NCI-H526 treated with DMSO at 0.1 percent for 48 hours (cell line): ENCODE measurements at places on chromosomes 4 and X.
A peak's percentile ranks its signal among the peaks of the same experiment; 100 is the strongest.

DNA sequence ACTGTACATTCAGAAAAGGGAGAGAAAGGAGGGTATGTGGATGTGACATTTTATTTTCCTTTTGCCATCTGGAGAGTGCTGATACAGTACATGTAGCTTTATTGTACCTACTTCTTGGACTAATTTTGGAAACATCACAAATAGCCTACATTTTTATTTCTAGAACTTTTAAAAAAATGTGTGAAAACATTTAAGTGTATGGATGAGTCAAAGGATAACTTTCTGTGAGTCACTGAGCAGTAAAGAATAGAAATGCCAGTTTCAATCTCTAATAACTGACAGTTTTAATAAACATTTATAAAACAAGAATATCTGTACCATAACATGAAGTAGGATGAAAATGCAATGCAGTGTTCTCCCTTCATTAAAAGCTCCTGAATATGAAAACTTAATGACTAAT, 374.4 kb upstream of the NWD2 start:
- no peak for DNase-seq

GRCh38 chr4:157242871-157243270, 22.3 kb downstream of the GRIA2 start:
- DNase-seq: no peak

DNA sequence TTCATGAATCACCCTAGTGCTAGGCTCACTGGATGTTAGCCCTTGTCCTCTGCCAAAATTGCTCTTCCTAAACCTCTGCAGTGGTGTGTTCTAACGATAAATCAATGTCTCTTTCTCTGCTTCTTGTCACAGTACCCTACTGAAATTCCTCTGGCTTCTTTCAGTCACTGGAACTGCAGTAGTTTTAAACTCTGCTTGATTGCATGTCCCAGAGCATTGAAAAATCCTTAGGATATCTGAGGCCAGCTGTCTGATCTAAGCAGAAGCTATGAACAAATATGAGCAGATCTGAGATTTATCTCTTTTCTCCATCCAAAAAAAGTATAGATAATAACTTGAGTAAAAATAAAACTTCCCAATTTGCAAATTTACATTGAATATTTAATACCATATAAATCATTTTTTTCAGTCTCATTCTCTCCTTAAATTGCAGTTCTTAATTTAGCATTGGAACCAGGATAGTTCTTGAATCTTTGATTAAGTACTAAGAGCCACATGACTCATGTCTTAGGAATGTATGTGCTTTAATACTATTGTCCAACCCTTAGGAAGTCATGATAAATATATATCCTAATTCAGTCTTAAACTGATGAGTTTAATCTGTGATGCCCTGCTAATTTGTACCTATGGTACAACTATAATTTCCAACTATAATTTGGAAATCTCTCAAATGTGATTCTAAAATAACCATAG, 169.7 kb downstream of the PDHA2 start:
- no peak for DNase-seq

DNA sequence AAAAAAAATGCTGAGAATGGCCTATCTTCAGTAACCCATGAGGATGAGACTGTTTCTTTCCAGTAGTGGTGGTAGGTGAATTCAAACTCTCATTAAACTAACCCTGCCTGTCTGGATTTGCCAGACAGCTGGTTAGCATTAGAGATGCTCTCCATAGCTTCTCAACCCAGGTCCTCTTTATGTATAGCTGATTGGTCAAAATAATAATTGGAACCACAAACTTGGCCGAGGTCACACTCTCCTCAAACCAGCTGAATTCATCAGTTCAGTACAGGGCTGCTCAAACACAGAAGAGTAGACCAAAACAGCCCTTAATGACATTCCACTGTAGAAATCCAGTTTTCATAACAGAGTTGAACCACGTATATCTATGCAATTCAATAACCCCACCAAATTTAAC, 85.3 kb downstream of the HCCS start:
- DNase-seq: no peak

GRCh38 chrX:47217121-47217851, 1.2 kb upstream of the CDK16 start:
- peak; percentile 39 for DNase-seq

- DNase-seq: peak; percentile 7
Measured at GRCh38 chr4:37767546-37767945, 58.9 kb upstream of the PGM2 start.

GRCh38 chr4:141132709-141133145, 542 bp downstream of the RNF150 start:
- DNase-seq: no peak

- DNase-seq: no peak
Measured at GRCh38 chr4:184722798-184723197, 11.1 kb downstream of the CENPU start.

GRCh38 chr4:137909529-137910309, 332.4 kb downstream of the SLC7A11 start:
- no peak for DNase-seq

DNA sequence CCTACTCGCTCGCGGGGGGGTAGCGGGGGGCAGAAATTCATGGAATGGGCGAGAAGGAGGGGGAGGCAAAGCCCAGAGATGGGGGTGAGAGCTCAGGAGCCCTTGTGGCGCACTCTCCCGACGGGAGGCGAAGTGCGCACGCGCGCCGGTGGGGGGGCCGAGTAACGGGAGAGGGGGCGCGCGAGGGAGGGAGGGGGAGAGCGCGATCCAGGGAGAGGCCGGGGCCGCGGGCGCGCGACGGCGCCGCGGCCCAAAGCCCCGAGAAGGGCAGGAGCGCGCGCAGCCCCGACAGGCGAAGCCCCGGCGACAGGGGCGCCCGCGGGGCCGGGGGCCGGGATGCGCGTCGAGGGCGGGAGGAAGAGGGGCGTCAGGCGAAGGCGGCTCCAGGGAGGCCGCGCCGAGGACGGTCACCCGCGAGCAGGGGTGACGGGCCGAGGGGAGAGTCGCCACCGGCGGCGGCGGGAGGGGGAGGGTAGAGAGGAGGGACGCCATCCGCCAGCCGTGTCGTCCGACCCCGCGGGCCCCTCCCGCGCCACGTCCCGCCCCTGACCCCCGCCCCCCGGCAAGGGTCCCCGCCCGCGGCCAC, 421 bp downstream of the MECP2 start:
- DNase-seq: peak; percentile 19

- DNase-seq: no peak
Measured at GRCh38 chrX:38898261-38898660, 97.0 kb downstream of the MID1IP1 start.

- no peak for DNase-seq
Measured at GRCh38 chr4:182745237-182745636, 171.9 kb downstream of the DCTD start.

DNA sequence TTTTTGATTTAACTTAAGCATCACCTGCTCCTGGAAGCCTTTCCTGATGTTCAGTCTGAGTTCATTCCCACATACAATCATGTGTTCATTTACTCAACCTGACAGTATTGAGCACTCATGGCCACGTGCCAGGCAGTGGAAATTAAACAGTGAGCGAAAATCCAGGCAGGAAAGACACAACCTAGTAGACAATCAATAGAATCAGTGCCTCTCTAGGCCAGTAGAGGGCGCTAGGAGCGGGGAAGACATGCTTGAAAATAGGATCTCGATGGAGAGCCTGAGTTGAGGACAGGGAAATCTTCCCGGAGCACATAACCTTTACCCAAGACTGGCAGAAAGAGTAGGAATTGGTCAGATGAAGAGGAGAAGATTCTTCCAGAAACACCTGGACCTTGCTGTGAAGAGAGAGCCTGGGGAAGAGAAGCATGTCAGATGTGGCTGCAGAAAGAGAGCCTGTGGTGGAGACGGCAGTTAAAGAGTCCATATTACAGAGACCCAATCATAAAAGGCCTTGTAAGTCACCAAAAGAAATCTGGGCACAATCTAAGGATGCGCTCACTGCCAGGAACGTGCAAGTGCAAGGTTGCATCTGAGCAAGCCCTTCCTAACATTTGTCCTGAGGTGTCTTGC, 103.5 kb downstream of the LDB2 start:
- no peak for DNase-seq

- DNase-seq: no peak
Measured at GRCh38 chr4:187715466-187715865, 280.1 kb upstream of the ZFP42 start.

DNA sequence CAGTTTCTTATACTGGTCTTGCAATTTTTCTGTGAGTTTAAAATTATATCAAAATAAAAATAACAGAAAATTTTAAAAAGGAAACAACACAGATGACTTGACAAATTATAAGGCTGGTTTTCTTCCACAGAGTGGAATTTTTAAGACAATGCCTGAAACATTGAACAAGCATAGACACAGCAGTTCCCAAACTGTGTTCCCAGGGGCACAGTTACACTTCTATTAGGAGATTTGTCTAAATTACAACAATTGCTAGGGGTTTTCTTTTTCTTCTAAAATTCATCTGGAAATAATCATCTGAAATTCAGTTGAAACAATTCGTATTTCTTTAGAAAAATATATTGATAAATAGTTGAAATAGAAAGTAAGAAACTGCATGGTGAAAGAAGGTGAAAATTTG, 26.2 kb downstream of the PDE5A start:
- DNase-seq: no peak

GRCh38 chr4:32455231-32455630, 1735.1 kb downstream of the PCDH7 start:
- DNase-seq: no peak

- no peak for DNase-seq
Measured at GRCh38 chrX:88170553-88170952, 576.5 kb upstream of the CPXCR1 start.

DNA sequence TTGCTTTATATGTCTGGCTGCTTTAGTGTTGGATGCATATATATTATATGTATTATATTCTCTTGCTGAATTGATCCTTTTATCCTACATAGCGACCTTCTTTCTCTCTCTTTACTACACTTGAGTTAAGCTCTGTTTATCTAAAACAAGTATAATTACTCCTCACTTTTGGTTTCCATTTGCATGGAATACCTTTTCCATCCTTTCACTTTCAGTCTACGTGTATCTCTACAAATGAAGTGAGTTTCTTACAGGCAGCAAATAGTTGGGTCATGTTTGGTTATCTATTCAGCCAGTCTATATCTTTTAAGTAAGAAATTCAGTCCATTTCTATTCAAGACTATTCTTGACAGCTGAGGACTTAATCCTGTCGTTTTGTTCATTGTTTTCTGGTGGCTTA, 167.5 kb upstream of the USP38 start:
- no peak for DNase-seq

GRCh38 chr4:154503598-154503997, 12.0 kb upstream of the DCHS2 start:
- DNase-seq: peak; percentile 30

- no peak for DNase-seq
Measured at GRCh38 chr4:28449085-28449484, 1588.4 kb downstream of the STIM2 start.

- no peak for DNase-seq
Measured at GRCh38 chr4:8585186-8585585, 5.0 kb downstream of the GPR78 start.

DNA sequence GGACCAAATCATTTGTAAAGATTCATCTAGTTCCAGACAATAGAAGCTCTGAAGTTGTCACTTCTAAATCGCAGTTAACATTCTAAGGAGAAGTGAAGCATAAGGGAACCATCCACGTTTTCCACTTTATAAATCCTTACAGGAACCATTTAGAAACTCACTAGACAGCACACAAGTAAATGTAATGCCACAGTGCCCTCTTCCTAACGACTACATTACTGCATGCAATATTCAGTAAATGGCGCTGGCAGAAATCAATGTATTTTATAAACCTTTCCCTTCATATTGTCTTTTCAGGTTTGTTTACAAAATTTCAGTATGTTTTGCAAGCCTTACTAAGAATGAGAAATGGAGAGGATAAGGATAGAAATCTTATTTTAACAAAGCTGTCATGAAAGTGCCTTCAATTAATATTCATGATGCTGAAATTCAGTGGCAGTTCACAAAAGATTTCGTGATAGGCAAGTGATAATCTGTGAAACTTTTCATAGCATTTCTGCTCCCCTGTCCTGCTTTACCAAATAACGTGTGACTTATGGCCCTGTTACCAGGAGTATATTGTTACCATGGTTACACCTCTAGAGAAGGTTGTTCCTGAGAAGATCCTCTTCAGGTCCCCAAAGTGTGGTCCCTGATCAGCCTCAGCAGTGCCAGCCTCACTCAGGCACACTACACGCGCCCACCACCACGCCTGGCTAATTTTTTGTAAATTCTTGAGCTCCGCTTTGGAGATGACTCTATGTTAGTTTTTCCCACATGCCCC, 54.2 kb downstream of the TMA16 start:
- DNase-seq: peak; percentile 31

DNA sequence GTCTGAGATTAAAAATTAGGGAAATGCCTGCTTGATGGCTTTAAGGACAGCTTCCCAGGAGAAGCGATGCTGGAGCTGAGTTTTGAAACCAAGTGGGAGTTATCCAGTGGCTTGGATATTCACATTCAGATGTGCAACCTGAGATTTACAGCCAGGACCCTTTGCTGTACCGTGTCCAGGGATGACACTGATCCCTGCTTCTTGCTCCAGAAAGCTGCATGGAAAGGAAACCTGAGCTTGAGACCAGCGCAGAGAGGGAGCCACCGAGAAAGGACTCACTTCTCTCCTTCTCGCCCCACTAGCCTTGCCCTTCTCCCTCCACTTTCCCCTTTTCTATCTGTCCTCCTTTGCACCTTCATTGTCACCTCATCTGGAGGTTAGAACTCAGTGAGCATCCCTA, 254.5 kb upstream of the PPARGC1A start:
- no peak for DNase-seq

GRCh38 chr4:85748654-85749053, 273.7 kb downstream of the ARHGAP24 start:
- DNase-seq: no peak

DNA sequence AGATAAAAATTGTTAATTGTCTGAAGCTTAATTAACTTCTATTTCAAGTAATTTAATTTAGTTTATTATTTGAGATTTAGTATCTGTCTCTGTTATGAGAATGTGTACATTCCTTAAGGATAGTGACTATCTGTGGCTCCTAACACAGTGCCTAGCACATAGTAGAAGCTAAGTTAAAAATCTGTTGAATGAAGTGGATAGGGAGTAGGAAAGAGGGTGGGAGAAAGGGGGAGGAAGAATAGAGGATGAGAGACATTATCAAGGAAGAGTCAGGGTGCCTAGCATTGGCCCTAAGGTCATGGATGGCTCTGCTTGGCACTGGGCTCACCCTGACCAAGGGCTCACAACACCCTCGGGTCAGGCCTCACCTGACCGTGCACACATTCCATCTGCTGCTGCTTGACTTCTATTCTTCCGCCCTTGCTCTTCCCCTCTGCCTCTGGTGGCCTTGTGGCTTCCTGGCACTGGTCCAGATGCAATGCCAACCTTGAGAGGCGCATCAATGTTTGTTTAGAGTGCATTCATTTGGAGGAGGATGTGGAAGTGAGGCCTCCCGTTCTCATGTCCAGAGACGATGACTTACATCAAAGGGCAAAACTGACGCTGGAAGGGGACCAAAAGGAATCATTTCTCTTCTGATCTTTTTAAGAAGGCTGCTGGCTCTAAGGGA, 42.3 kb downstream of the TRIM2 start:
- DNase-seq: no peak

GRCh38 chr4:165184220-165184619, 23.1 kb upstream of the KLHL2 start:
- peak; percentile 31 for DNase-seq

DNA sequence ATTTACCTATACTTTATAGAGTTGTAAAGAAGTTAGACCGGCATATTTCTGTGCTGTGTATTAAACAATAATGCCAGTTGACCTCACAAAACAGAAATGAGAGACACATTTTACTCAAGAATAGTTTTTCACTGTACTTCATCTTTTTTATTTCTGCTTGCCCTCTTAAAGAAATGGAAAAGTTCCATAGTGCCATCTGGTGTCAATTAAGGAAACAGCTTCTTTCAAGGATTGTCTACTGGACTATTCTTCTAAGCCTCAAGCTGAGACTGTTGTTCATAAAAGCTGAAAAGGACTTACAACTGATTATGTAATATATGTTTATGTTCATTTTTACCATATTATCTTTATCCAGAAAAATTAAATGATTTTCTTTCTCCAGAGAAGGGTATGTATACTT, 1523.7 kb downstream of the ARAP2 start:
- peak; percentile 46 for DNase-seq
